Activated CD4-positive, CD25-positive, alpha-beta regulatory T cell (primary cell): ENCODE measurements at places on chromosomes 11 and 22.

GRCh38 chr11:78961937-78962701, 387.5 kb upstream of the NARS2 start:
- DNase-seq = no peak

- DNase-seq = no peak
Observed at GRCh38 chr11:92829671-92830070, 139.8 kb upstream of the MTNR1B start.

GRCh38 chr22:29332886-29333496, 17.5 kb upstream of the RASL10A start:
- no peak for DNase-seq

- no peak for DNase-seq
Observed at GRCh38 chr11:75383246-75383645, 16.1 kb upstream of the RPS3 start.

GRCh38 chr11:8959546-8960166, 4.6 kb downstream of the TMEM9B start:
- DNase-seq = no peak

- no peak for DNase-seq
Observed at GRCh38 chr22:46619830-46620501, at the start of gene GRAMD4. Gene GRAMD4 (plus strand): TSS chr22:46620386. CDS start chr22:46626800, 6,414 bp downstream.

DNA sequence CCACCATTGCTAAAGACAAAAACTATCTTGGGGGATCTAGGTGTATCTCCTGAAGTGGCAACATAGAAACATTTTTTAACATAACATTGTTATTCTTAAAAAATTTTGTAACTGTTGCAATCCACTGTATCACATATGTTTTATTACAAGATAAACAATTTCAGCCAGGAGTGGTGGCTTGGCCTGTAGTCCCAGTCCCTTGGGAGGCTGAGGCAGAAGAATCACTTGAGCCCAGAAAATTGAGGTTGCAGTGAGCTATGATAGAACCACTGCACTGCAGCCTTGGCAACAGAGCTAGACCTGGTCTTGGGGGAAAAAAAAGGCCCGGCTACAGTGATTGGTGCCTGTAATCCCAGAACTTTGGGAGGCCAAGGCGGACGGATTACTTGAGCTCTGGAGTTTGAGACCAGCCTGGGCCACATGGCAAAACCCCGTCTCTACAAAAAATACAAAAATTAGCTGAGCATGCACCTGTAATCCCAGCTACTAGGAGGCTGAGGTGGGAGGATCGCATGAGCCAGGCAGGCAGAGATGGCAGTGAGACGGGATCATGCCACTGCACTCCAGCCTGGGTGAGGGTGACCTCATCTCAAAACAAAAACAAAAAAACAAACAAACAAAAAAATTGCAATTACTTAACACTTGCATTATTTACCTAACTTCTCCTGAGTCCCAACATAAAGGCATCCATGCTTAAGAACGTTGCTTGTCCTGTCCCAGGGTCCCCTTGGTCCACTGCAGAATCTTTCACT, 1.5 kb upstream of the DEPDC5 start:
- DNase-seq = no peak

- no peak for DNase-seq
Observed at GRCh38 chr11:18704045-18704645, 5.6 kb downstream of the TMEM86A start.

GRCh38 chr11:44358713-44359112, 48.8 kb upstream of the ALX4 start:
- DNase-seq = no peak

DNA sequence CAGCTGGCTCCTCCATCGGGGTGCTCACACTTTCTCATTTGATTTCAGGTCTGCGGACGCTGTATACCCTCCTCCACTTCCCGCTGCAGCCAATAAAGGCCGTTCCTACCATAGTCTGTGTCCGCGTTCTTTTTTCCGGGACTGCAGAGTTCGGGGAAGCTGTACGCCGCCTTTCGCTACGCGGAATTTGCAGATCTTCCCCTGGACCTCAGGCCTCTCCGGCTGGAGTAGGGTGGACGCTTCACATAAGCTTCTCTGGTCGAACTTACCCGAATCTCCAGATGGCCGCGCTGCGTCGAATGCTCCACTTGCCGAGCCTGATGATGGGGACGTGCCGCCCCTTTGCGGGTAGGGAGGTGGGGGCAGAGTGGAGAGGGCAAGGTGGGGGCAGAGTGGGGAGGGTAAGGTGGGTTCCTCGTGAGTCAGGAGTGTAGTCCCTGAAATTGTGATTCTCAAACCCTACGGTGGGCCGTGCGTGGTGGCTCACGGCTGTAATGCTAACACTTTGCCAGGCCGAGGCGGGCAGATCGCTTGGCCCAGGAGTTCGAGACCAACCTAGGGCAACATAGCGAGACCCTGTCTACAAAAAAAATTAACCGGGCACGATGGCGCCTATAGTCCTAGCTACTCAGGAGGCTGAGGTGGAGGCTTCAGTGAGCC, 617 bp downstream of the CSKMT start:
- DNase-seq = peak; percentile 25

DNA sequence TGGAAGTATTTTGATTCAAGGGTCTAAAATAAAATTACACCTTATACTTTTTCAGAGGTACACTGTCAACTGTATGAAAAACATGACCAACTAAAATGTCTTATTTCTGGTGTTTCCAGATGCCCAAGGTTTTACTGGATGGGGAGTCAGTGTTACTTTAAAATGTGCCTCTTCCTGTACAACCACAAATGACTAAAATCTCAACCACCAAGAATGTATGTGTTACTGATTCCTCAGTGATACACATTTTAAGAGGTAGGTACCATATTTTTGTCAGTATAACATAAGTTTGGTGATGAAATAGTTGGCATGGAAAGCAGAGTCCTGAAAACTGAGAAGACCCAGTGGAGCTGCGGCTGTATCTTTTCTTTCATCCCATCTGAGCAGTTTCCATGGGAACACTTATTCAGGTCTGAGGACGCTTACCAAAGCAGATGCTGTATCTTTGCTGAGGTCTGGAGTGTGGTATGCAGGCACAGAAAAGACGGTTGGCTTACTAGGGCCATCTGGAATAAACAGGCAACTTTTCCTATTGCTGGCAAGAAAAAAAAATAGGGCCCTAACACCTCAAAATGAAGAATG, 21.2 kb upstream of the TP53AIP1 start:
- no peak for DNase-seq

GRCh38 chr11:59981106-59981770, 17.4 kb downstream of the OOSP4A start:
- no peak for DNase-seq

GRCh38 chr11:109247071-109247470, 174.9 kb upstream of the C11orf87 start:
- no peak for DNase-seq

GRCh38 chr22:50261615-50262459, at the start of gene MAPK12:
Gene MAPK12 (minus strand): TSS chr22:50261683. CDS start chr22:50261509, 174 bp downstream.
- DNase-seq = no peak

GRCh38 chr22:22079404-22080148, 97.0 kb upstream of the TOP3B start:
- no peak for DNase-seq

- no peak for DNase-seq
Observed at GRCh38 chr22:21681566-21682370, 16.0 kb downstream of the PPIL2 start.

DNA sequence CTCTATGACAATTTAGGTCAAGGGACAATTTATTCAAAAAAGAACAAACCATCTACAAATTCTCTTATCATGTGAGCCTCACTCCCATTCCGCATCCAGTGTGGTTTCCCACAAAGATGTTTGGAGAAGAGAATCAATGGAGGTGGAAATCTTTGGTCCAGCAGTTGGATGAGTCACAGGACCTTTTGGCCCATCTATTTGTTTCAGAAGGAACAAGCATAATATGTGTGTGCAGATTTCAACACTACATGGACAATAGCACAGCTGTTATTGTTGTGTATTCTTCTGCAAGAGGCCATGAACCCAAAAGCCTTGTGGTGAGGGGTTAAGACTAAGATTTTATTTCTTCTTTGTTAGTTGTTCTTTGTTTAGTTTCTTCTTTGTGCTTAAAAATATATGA, 61.6 kb downstream of the OR10A6 start:
- DNase-seq = no peak

DNA sequence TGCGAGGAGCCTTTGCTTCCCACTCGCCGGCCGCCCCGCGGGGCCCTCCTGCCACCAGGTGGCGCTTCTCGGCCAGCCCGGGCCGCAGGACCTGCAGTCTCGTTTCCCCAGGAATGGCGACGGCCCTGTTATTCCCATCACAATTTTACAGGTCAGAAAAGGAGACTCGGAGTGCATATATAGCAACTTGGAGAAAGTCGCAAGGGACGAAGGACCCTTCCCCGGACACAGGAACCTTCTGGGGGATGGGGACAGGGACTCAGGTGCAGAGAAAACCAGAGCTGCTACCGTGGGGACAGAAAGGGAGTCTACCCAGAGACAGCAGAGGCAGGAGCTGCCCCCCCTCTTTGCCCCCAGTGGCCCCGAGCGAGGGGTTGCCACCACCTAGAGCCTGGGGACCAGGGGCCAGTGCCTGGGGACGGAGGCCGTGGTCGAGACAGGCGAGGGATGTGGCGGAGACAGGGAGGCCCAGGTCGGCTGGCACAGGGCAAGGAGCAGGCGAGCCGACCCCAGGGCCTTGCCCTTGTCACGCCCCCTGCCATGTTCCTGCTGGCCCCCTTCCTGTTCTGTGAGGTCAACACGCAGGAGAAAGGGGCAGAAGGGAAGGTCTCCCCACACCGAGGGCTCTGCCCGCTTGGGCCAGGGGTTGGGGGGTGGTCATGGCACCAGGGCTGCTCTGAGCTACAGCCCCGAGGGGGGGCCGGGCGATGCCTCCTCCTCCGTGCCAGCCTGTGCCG, 3.5 kb upstream of the KRTAP5-6 start:
- DNase-seq = peak; percentile 59

- DNase-seq = no peak
Observed at GRCh38 chr22:39474351-39475111, 17.7 kb downstream of the MGAT3 start.

DNA sequence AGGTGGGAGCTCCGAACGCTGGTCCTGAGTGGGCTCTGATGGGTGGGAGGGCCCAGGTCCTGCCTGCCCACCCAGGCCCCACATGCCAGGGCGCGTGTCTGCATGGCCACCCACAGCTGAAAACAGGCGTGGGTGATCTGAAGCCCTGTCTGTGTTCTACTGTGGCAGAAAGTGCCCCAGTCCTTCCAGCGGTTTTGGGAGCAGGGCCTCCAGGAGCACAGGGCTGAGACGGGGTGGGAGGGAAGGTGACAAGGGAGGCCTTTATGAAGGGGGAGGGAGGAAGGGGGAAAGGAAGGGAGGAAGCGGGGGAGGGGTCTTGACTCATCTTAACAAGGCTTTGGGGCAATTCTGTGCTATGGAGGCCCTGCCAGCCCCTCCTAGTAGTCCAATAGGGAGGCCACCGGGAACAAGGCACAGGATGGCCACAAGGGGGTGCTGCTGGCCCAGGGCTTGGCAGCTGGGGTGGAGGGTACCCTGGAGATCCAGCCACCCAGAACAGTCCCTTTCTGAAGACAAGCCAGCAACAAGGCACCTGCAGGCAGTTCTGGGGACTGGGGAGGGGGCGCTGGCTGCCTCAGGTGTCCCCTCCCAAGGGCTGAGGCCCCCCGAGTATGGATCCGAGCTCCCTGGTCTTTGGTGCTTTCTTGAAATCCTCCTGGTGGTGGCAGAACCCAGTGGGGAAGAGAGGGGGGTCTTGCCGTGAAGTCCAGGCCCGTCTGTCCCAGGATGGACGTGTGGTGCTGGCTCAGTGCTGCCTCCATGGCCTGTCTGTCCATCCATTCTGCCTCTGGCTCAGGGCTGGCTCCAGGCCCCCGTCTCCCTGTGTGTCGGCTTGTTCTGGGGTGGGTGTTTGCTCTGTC, 6.3 kb upstream of the FADS3 start:
- peak; percentile 53 for DNase-seq
